T-helper 2 cell (primary cell): ENCODE measurements at places on chromosomes 16 and 17.
A peak's percentile ranks its signal among the peaks of the same experiment; 100 is the strongest.

DNA sequence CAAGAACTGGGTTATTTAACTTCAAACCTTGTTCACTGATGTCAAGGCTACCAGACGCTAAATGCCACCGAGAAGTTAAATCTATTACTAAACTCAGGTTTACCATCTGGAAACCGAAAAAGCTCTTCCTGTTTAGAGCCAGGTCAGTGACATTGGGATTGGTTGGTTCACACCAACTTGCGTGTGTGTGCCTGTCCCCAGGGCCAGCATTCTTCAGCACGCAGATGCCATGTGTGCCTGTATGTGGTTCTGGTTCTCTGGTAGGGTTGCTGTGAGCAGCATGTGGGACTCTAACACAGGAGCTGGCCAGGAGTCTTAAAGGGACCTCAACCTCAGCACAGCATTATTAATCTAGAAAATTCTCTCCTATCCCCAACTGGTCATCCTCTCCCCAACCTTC, 18.1 kb upstream of the TBX2 start:
- DNase-seq = no peak

DNA sequence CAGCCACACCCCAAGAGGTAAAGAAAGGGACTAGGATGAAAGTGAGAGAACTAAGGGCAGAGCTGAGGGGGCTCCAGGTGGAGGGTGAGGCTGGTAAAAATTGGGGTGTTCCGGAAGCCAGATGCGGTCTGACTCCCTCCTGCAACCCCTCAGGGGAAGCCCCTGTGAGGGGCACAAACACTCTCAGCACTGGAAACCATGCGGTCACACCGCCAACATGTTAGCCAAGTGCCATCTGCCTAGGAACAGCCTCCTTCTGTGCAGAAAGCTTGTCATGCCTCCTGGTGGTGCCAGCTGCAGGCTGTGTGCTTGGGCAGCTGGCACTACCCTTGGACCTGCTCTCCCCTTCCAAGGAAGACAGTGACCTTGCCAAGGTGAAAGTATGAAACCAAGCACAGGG, 83.5 kb upstream of the RPL38 start:
- no peak for DNase-seq

DNA sequence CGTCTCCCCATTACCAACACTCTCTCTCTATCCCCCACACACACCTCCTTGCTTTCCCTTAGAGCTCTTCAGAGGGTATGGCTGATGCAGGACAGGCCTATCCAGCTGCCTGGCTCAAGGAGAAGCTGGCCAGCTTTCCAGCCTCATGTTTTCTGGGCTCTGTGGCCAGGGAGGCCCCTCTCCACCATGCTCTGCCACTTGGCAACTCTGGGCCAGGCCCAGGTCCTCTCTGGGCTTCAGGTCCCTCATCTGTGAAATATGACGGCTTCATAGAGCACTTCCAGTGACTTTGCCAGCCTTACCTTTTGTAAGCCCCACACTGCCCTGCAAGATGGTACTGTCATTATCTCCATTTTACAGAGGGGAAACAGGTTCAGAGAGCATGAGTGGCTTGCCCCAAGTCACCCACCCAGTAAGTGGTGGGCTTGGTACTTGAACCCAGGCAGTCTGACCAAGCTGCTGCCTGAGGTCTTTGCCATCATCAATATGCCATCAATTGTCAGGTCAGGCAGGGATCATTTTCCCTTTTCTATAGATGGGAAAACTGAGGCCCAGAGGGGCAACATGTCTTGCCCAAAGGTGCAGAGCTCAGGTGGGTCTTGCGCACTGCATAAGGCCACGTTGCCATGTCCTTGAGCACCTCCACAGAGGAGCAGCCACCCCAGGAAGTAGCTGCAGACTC, 548 bp upstream of the ADGRG5 start:
- DNase-seq = no peak

DNA sequence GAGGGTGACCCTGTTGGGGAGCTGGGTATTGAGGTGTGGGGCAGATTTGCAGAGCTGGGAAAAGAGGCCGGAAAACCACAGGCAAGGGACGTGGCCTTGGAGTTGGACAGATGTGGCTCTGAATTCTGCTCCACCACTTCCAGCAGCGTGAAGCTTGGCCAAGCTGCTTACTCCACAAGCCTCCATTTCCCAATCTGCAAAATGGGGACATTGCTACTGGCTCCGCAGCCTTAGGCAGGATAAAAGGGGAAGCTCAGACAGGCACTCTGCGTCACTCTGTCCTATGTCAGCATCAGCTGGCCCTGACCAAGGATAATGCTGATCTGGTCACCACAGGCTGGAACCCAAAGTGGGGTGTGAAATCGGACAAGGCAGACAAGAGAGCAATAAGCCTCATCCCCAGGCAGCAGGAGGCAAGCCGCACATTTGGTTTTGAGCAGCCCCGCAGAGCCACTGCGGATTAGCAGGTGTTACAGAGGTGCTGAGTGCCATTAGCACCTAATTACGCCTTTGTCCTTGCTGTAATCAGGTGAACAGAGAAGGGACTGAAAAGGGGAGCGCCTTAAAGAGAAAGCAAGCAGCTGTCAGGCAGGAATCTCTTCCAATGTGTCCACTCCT, 54.8 kb downstream of the SDK2 start:
- DNase-seq = no peak

DNA sequence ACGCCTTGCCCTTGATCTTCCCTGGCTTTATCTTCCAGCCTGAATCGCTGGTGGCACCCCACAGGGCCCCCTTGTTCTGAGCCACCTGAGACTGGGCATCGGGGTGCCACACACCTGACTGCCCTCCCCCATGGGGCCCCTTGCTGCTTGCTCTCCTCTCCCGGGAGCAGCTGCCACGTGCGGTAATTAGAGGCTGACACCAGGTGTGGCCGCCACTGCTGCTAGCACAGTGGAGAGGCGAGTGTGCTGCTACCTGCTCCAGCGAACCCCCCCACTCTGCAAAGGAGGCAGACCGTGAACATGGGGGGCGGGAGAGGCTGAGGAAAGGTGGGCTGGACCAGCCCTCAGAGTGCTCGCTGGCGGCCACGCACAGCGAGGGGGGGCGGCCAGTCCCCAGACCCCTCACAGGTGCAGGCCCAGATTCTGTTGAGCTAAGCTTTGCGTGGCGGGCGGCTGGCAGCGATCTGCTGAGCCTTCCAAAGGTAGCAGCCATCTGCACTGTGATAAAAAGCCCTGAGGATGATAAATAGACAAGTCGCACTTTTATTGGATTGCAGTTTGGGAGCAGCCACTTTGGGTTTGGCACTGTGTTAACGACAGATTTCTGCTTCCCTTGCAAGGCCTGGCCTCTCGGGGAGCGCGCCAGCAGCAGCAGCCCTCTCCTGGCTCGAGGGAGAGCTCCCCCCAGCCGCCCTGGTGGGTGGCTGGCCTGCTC, 167.9 kb upstream of the GSE1 start:
- no peak for DNase-seq

DNA sequence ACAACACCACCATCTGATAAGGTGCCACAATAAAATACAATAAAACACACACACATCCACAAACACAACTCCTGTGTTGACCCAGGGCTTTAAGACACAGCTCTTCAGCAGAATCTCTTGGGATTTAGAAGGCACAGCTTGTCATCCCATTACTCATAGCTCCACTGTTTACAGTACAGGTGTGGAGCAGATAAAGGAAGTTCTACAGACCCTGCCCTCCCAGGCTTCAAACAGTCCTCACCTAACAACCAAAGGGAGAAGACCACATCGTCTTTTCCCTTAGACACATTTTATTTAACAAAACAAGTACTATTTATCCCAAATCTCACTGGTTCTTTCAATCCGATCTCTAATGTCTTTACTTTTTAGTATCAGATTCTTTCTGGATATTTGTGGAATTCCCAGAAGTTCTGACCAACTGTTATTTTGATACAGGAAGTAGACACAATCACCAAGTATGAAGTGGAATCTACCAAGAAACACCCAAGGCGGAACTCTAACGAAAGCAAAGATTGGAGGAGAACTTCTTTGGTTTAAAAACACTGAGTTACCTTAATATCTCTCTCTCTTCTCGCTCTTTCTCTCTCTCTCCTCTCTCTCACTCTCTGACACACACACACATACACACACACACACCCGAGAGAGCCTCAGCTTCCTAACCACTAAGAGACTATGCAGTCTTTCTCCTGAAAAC, 46.1 kb downstream of the CYTH1 start:
- DNase-seq = peak; percentile 76

- DNase-seq = no peak
Observed at GRCh38 chr17:69981441-69981840, 93.6 kb upstream of the KCNJ16 start.

GRCh38 chr16:23836078-23836403, 258 bp downstream of the PRKCB start:
- no peak for DNase-seq

GRCh38 chr17:81350320-81350890, 44.9 kb upstream of the BAHCC1 start:
- no peak for DNase-seq

GRCh38 chr17:17086585-17086984, 44.3 kb downstream of the MPRIP start:
- no peak for DNase-seq

- DNase-seq = no peak
Observed at GRCh38 chr16:997440-998051, 16.0 kb downstream of the SOX8 start.

GRCh38 chr16:49452578-49452977, 79.0 kb downstream of the C16orf78 start:
- DNase-seq = no peak

- no peak for DNase-seq
Observed at GRCh38 chr17:17512866-17513265, 16.7 kb upstream of the RASD1 start.

GRCh38 chr17:30158896-30159625, 42.4 kb downstream of the NSRP1 start:
- no peak for DNase-seq

- no peak for DNase-seq
Observed at GRCh38 chr17:82089723-82090548, 8.1 kb downstream of the FASN start.

DNA sequence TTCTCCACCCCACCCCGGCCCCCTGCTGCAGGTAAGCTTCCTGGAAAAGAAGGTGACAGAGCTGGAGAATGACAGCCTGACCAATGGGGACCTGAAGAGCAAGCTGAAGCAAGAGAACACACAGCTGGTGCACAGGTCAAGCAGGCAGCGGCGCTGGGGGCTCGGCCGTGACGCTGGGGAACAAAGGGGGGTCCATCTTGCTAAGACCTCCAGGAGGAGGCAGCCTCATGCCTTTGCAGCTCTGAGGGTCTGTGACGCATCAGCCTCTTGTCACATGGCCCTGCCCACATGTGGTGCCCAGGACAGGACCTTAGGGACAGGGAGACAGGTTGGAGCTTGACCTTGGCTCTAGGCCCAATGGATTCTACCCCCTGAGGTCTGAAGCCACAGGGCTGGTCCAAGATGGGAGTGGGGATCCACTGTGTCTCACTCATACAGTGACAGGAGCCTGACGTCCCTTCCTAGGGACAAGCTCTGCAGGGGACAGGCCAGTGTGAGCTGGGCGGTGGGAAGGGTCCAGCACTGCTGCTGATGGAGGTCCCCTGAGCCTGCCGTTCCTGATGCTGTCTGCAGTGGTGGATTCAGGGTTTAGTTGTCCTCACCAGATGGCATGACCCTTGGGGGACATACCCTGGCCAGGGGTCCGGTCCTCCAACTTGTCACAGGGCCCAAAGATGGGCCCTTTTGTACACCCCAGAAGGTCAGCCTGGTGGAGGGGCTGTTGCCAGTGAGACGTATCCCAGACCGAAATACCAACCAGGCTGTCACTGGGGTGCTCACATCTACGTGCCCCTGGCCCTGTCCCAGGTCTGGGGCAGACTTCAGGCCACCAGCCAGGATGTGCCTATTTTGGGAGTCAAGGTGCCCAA, 132.6 kb downstream of the RAB11FIP4 start:
- no peak for DNase-seq

DNA sequence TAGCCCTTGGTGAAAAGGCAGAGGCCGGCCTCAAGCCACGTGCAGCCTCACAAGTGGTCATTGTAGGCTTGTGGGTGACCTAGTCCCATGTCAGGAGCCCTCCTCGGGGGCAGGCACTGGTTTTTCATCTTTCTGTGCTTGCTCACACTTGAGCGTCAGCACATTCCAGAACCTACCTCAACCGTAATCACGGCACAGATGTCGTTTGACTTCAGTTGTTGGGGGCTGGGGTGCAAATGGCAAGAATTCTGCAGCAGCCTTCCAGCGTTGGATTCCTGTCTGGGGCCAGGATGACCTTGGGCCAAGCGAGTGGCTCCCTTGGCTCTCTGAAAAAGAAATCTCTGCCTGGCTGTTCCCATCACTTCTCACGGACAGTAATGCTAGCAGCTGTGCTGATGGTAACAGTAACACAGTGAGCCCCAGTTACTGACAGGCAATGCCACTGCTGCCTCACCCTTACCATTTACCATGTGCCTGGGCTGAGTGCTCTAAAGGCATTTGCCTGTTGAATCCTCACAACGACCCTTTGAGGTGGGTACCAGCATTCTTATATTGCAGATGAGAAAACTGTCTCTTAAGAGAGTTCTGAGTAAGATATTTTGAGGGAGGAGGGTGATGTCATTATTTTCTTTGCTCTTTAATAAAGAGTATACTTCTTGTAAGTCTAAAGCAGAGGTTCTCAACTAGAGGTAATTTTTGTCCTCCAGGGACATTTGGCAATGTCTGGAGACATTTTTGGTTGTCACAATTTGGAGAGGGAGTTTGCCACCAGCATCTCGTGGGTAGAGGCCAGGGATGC, 46.5 kb downstream of the KSR1 start:
- DNase-seq = no peak

- DNase-seq = no peak
Observed at GRCh38 chr17:21058098-21058893, 15.5 kb upstream of the USP22 start.

DNA sequence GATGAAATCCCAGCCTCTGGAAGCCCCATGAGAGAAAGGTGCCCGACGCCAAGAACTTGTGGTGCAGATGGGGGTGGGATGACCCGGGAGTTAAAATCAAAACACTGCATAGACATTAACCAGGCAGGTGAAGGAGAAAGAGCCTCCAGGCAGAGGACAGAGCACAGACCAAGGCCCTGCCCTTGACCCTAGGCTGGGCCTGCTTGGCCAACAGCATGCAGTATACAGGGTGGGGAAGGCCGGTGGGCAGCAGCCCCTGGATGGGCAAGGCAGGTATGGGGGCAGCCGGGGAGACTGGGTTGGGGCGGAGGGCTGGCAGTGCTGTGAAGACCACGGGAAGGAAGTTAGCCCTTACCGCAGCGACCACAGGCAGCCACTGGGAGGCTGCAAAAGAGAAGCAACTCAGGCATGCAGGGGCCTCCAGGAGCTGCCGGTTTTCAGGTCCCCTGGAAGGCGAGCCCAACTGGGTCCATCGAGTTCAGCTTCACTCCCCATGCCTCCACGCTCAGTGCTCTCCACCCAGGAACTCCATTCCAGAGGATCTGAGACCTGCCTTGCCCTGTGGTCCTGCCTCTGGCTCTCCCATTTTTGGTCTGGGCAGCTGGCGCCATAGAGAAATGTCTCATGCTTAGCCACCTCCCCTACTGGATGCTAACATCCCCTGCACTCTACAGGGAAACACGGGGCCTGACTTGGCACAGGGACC, 81.2 kb downstream of the C16orf95 start:
- DNase-seq = no peak
